Activated T-helper 9 cell treated with anti-CD3 and anti-CD28 coated beads, Interleukin-2, amount 50 U/mL, for 16 hours (primary cell): ENCODE measurements at places on chromosomes 4 and X.

DNA sequence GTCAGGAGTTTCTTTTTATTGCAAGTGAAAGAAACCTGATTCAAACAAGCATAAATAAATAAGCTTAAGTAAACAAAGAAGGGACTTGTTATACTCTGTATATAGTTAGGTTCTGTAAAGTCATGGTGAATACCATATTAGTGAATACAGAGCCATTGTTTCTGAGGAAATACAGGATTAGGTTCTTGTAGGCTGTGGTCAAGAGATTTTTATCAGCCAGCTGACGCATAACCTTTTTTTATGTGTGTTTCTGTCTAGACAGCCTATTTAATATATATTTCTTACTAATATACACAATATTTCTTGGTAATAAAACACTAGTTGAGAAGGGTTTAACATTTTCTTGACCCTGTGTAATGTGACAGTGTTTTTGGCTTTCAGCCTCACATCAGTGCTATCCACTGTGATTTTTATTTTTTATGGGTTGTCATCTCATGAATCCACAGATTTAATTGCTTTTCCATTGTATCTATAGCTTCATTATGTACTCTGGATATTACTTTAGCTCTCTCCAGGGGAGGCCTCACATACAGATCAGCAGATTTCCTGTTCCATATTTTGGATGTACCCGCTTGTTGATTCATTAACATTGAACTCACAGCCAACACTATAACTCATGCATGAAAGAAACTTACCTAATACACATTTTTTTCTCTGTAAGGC, 8.0 kb downstream of the HERC3 start:
- no peak for DNase-seq

DNA sequence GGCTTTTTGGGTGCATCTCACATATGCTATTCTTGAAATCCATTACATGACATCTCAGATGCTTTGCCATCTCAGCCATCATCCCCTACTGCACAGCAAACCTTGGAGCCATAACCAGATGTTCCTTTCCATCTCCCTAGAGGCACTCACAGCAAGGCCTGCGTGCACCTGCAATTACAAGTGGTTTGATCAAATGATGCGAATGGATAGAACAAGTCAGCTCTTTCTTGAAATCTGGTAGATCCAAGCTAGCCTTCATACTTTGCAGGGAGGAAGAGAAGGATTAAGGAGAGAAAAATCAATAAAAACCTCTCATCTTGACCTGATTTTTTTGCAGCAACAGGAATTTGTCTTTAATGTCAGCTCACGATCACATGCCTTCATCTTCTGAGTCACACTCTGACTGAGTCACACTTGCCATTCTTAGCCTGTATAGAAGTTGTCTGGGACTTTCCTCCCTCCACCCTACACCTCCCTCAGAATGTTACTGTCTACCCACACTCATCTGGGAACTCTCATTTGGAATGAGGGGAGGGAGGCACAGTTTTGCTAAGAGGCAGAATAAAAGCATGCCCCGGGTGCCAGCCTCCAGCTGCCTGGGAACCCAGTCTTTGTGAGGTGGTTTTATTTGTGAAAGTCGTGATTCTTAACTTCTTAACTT, 11.9 kb upstream of the TRIML1 start:
- no peak for DNase-seq

- no peak for DNase-seq
Measured at GRCh38 chr4:24689212-24689611, 104.9 kb upstream of the DHX15 start.

DNA sequence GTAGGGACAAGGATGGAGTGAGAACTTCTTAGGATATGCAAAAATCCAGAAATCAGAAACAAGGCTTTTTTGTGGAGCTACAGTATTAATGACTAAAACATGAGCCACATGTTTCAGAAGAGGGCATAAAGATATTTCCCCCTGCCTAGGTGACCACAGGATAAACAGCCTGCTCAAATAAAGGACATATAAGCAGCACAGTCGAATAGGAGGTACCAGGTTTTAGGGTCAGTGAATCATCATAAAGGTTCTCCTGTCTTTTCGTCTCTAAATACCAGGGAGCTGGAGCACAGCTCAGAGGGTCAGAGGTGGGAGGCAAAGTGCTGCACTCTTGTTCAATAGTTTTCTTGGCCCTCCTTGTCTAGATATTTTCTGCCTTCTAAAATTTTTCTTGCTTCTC, 211.9 kb upstream of the HS3ST1 start:
- no peak for DNase-seq

DNA sequence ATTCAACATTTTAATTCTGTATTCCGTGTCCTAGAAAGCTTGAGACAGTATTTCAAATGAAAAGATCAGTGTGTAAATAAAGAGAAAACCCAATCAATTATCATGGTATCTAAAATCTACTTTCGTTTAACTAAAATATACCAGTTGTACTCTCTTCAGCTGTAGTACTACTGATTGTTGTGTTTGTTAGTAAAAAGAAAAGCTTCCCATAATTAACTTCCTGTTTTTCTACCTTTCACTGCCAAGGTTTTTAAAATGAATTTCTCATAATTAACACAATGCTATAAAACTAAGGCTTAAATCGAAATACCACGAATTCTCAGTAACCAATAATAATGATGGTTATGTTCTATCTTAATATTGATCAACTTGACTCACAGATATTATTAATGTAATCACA, 37.4 kb downstream of the PPP3CA start:
- DNase-seq, result no peak

- DNase-seq, result no peak
Measured at GRCh38 chr4:182869697-182870096, 47.5 kb downstream of the DCTD start.

- DNase-seq, result no peak
Measured at GRCh38 chr4:55921093-55921492, 27.7 kb upstream of the CEP135 start.

- DNase-seq, result no peak
Measured at GRCh38 chr4:24174602-24175001, 284.8 kb upstream of the PPARGC1A start.

DNA sequence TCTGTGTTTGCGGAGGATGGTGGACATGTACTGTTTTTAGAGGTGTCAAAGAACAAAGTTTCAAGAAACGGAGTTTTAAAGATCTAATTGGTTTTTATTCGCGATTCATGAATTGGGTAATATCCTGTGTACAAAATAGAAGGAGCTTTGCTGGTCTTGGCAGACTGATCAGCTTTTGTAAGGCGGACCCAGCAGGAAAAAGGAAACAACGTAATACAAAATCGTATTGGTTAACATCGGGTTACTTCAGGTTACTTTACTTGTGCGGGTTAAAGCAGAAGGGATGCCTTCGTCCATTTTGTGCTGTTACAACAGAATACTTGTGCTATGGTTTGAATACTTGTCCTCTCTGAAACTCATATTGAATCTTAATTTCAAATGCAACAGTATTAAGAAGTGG, 11.4 kb upstream of the NYX start:
- DNase-seq, result no peak

GRCh38 chr4:91754716-91755115, 549.0 kb upstream of the GRID2 start:
- no peak for DNase-seq

GRCh38 chrX:22237479-22237878, 35.2 kb upstream of the CBLL2 start:
- no peak for DNase-seq

DNA sequence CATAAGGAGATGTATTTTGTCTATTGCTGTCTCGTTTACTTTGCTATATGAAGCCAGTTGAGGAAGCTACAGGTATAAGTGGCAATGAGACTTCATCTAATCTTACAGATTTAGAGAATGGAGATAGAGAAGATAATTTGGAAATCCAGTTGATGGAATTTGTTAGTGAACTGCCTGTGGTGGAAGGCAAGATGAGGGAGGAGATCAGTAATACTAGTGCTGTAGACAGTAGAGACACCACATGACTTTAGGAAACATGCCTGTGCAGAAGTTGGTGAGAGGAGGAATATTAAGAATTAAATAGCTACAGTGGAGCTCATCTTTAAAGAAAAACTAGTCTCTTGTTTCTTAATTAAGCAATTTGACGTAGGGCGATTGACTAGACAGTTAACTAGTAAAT, 51.3 kb downstream of the RBPJ start:
- DNase-seq, result no peak

DNA sequence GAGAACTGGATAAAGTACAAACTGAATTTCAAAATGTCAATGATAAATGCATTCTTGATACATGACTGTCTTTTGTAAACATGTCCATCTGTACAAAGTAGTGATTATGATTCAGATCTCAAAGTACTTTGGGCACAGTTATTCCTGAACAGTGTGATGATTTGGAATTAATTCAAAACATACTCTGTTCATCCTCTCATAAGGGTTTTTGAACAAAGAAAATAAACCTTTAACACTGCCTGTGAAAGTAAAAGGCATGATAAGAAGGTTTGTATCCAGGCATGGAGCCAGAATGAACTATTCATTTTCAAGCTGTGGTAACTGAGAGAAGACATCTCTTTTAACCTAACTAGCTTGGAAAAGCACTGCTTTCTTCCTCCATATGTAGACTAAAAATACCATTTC, 883 bp upstream of the KLHL4 start:
- no peak for DNase-seq

- peak; percentile 17 for DNase-seq
Measured at GRCh38 chrX:135931644-135932487, 38.4 kb downstream of the SAGE1 start.

DNA sequence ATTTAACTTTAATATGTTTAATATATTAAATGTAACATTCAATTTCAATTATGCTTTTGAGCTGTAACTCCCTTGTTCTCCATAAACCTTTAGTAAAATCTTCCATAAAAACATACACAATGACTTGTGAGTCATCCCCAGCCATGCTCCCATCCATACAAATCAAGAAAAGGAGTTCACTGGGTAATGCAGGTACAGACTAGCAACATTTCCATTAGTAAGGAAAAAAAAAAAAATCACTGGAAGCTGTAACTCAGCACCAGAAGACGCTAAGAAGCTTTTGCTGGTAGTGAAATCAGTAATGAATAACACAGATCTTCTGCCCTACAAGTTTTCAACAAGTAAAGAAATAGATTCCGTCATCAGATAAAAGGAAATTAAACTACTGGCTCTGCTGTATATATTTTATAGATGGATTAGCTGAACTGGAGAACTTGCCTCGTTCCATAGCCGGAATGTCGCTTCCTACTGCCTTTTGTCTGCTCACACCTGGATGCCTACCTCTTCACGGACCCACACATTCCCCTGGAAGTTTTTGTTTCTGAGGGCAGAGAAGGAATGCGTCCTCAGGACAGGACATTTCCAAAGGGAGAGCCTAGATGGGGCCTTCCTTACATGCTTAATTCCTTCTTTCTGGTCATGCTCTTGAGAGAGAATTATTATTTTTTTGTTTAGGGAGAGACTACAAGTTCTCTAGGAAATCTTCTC, 298.4 kb upstream of the ANKRD50 start:
- no peak for DNase-seq

DNA sequence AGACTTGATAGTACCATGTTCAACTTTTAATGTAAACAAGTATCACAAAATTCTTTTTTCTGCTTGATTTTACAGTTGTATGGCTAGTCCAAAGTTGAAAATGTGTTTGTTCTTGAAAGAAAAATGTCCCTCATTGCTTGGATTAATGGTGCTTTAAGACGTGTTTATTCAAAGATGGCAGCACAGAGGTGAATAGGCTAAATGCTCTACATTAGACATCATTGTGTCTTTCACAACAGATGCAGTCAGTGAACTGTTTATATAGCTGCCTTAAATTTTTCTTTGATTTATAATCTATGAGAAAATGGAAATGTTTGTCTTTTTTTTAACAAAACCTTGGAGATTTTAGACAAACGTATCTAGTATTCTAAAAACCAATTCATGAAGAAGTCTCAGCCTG, 137.3 kb downstream of the BMPR1B start:
- no peak for DNase-seq

- no peak for DNase-seq
Measured at GRCh38 chr4:72283357-72283756, 251.6 kb downstream of the NPFFR2 start.

DNA sequence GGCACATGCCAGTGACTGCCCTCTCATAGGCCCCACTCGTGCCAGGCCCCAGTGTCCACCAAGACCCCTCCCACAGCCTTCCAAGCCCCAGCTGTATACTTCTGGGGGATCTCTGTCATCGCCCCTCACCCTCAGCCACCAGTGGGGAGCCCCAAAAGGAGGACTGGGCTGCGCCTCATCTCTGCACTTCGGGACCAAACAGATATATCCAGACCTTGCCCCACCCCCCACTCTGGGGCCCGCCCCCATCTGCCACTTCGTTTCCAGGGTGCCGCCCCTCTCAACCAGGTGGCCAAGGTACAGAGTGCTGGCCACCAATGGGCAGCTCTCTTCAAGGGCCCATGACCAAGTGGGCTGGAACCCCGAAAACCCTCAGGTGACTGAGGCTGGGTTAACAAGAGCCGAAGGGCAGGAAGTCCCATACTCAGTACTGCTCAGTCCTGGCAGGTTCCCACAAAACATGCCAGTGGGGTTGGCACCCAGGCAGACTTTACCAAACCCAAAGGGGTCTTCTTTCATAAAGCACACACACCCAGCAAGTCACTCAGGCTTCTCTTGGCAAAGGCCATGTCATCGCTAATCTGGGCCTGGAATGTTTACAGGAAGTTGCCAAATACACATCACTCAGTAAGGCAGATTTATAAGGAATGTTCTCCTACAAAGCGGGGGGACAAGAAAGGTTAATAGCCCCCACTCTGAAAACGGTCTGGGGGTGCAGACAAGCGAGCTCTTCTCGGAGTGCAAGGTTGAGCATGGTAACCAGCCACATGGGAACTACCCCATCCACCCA, 4.4 kb downstream of the ZFYVE28 start:
- no peak for DNase-seq

GRCh38 chr4:74848774-74849173, 54.5 kb upstream of the BTC start:
- DNase-seq, result no peak

DNA sequence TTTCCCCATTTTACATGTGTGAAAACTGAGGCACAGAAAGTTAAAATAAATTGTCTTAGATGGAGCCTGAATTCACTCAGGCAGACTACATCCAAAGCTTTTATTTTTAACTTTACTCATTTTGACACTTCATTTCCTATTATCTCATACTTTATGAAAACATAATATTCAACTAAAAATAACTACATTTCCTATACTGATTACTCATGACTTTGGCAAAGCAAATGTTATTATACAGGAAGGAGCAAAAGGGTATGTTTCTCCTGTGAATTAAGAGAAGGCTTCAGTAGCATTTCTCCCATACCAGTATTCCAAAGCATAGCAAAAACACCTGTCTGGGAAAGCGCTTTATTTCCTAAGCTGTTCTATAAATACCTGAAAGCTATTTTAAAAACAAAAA, 178.6 kb downstream of the ADAMTS3 start:
- DNase-seq, result no peak

DNA sequence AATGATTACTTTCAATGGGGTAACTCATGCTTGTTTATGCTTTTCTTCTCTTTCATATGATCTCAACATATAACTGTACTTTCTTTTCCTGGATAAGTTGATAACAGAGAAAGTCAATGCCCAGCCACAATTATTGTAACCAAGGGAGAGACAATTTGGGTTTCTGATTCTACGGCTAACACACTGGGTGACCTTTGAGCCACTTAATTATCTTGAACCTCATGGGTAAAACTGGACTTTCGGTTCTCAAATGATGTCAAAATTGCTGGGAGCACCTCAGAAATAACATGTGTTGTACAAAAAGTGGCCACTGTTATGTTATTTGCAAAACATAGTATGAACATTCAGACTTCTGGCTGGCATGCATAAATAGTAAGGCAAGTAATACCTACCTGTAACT, 79.6 kb upstream of the MCF2 start:
- no peak for DNase-seq

GRCh38 chr4:89216866-89217265, 90.7 kb downstream of the GPRIN3 start:
- no peak for DNase-seq
